T-cell (primary cell): ENCODE measurements at places on chromosomes 7 and 10. TPM values are rescaled to one million over a fixed set of nuclear protein-coding genes. Genes with fewer than 3 reads are reported as not detected.

DNA sequence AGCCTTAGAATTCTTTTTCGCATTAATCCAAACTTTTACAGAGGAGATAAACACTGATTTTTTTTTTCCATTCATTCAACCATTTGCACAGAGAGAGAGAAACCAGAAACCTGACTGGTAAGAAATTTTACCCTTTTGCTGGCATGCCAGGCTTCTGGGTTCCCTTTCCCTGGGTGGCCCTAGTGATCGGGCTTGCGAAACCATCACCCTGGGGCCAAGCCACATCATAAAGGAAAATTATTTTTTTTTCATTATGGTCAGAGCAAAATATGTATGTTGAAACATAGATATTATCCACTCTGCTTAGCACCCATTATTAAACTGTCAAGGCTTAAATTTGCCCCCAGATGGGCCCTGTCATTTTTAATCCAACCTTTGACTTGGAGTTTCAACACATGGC is 55.4 kb upstream of the INHBA start:
- no peak for DNase-seq

- DNase-seq, result no peak
These were observed 23.6 kb downstream of the FAM3C start for GRCh38 chr7:121372376-121373010.

DNA sequence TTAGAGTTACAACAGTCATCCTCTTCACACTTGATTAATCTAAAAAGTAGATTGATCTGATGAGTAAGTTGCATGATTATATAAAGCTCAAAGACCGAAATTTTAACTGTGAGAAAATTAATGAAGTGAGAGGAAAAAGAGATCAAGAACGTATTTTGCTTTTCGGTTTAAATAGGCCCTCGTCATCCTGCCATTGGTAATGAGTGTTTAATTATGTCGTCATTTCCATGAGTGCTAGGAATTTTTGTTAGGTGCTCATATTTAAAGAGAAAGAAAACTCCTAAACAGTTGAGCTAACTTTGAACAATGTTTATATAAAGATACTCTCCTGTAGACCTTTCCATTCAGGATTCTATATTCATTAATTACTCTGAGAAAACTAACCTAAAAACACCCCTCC is 159.4 kb downstream of the TPK1 start:
- no peak for DNase-seq

DNA sequence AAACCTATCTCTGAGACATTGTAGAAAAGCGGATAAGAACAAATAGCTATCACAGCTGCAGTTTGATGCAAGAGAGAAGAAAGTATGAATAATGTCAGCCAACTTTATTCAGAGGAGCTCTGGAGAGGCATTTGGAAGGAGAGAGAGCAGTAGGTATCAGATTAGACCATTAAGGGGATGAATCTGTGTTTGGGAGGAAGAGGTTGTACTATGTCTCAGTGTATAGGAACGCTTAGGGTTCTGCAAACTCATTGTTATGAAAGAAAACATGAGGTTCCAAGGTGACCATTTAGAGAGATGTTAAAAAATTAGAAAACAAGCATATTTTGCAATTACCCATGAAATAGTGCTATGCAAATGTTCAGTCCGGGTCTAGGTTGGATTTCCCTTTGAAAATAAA is 207.5 kb upstream of the GNAI1 start:
- no peak for DNase-seq

GRCh38 chr7:33790746-33791145 is 114.6 kb upstream of the BMPER start:
- no peak for DNase-seq

Gene UPK3BL1
- 47.3 TPM for total RNA-seq

- no peak for DNase-seq
These were observed 129.2 kb downstream of the RPS24 start for GRCh38 chr10:78162853-78163252.

Gene GDF2
- not detected for total RNA-seq

GRCh38 chr7:106290319-106290718 is 5.5 kb upstream of the NAMPT start:
- no peak for DNase-seq

Gene PTCD1
- 11.4 TPM for total RNA-seq

Gene RAPGEF5
- total RNA-seq, result 0.61 TPM

DNA sequence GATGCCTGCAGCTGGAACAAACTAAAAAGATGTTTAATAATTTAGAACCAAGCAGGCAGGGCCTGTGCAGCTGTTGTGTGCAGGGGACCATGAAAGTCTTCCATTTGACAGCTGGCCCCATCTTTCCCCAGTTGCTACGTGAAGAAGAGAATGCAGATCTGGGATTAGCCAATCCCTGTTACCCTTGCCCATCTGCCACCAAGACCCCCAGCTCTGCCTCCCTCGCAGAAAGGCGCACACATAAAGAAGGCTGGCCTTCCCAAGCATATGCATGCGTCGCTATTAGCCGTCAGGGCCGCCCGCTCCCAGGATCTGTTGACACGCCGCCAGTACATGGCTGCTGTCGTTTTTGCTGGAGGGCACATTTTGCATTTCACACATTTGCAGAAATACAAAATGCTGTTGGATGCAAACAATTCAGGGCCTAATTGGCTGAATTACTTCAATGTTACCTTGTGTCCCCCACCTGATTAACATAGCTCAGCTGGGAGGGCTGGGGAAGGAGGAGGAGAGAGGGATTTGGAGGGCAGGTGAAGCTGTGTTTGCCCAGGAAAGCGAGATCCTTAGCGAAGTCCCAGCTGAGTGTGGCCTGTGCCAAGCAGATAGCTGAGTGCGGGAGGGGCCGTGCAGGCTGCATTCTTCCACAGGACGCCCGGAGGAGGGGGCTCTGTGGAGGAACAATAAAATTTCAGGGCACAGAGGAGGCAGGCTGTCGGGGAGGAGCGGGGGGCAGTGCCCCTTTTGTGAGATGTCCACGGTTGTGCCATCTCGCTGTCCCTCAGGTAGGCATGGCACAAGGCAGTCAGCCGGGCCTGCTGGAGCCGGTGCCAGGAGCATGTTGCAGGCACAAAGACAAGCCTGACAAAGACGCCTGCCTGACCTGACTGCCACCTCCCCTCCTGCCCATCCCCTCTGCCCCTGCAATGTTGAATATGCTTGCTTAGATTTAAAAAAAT is 443.0 kb upstream of the MKI67 start:
- DNase-seq, result no peak

DNA sequence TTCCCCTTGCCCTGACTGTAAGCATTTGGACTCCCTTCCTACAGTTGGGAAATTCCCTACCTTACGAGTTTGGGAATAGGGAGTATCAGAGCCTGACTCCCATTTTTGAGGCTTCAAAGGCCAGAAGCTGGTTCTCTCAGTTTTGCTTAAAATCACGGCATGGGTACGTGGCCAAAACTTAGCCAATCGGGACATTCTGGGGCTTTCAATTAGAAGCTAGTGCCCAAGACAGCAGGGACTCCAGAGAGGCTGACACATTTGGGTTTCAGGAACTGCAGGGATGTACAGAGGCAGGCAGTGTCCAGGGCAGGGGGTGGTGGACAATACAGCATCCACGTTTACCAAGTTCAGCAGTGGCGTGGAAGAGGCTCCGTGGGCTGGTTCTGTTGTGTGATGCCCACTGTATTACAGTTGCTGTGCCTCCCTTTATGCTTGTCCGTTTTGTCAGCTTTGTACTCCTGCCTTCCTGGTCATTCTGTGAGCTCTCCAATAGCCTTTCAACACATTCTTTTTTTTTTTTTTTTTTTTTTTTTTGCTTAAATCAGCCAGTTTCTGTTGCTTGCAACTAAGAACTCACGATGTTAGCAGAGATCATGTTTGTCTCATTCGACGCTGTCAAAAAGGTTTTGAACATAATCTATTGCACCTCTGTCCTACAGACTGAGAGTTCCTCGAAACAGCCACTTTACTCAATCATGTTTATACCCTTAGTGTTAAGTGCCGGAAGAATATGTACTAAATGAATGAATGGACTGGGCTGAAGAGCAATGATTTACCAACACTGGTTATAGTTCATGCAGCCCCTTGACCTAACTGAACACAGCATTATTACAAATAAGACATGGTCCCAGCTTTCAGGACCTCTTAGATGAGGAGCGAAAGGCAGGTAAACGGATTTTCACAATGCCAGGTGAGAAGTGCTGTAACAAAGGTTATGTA is 1.1 kb downstream of the GGCT start:
- DNase-seq, result no peak

- no peak for DNase-seq
These were observed 4.3 kb downstream of the SLC29A3 start for GRCh38 chr10:71323407-71323806.

DNA sequence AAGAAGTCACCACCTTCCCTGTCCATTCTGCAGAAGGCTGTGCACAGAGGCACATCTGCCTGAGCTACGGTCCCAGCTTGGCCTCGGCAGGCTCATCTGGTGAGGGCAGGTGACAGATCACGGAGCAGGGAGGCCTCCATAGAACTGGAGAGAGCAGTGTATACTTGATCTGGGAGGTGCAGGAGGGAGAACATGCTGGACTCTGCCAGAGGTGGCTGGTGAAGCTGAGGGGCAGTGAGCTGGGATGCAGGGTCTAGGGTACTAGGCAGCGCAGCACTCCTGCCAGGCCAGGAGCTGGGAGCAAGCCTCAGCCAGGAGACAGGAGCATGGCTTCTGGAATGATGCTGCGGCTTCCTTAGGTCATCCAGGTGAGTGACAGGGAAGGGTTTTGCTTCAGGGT is 553.0 kb downstream of the TCERG1L start:
- DNase-seq, result no peak

DNA sequence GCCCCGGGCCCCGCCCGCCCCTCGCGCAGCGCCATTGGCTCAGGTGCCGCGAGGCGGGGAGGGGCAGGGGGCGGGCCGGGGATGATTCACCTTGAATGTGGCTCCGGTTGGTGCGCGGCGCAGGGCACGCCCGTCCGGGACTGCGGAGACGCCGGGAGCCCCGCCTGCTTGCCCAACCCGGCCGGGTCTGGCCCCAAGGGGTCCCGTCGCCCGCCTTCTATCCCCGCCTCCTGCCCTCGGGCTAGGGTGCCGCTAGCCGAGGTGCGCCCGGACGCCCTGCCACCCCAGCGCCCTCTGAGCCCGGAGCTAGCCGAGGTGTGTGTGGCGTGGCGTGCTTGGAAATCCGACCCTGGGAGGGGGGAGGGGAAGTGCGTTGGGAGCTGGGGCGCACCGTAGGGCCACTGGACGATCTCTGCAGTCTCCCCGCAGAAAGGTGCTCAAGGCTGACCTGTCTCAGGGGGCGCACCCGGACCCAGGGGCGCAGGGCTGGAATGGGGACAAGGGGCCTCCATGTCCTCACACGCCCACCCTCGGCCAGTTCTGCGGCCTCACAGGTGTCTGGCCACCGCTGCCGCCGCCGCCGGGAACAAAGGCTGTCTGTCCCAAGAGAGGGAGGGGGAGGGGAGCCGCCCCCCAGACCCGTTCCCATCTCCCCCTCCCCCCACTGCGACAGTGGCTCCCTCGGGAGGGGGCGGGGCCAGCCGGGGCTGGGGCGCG is 168.9 kb downstream of the NRF1 start:
- peak; percentile 42 for DNase-seq

Gene MET
- 0.53 TPM for total RNA-seq

- DNase-seq, result no peak
These were observed 368.6 kb downstream of the REEP3 start for GRCh38 chr10:63889803-63890202.

Gene PNLIPRP1
- not detected for total RNA-seq

Gene TAS2R3
- 0.90 TPM for total RNA-seq

- no peak for DNase-seq
These were observed 5.6 kb downstream of the IL2RA start for GRCh38 chr10:6056411-6057135.

DNA sequence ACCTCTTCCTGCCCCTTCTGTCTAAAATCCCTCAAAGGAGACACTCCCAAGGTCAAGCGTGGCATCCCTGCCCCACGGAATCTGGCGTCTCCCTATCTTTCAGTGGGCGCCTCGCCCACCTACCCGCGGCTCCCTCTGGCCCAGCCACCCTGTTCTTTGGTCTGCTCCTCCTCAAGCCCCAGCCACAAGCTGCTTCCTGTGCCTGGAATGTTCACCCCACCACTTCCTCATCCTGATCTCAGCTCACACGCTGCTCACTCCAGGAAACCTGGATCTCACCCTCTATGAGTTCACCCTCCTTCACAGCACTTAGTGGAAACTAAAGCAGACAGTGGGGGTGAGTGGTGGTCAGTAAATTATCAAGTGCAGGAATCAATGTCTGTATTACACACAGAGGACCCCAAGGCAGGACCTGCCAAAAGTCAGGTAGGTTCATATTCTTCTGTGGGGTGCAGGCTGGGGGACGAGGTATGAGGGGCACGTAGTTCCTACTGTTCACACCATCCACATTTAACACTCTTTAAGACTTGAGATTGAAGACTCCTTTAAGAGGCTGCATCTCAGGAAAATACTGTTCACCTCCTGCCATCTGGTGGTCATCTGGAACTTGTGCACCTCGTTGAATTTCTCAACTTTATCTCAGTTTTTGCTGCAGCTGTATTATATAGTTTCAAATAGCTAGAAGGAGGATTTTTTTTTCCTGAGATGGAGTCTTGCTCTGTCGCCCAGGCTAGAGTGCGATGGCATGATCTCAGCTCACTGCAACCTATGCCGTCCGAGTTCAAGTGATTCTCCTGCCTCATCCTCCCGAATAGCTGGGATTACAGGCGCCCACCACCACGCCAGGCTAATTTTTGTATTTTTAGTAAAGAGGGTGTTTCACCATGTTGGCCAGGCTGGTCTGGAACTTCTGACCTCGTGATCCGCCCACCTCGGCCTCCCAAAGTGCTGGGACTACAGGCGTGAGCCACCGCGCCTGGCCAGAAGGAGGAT is 166.6 kb downstream of the ARHGAP21 start:
- DNase-seq, result no peak
